ENCODE measurements at places on chromosomes 2 and 18.

DNA sequence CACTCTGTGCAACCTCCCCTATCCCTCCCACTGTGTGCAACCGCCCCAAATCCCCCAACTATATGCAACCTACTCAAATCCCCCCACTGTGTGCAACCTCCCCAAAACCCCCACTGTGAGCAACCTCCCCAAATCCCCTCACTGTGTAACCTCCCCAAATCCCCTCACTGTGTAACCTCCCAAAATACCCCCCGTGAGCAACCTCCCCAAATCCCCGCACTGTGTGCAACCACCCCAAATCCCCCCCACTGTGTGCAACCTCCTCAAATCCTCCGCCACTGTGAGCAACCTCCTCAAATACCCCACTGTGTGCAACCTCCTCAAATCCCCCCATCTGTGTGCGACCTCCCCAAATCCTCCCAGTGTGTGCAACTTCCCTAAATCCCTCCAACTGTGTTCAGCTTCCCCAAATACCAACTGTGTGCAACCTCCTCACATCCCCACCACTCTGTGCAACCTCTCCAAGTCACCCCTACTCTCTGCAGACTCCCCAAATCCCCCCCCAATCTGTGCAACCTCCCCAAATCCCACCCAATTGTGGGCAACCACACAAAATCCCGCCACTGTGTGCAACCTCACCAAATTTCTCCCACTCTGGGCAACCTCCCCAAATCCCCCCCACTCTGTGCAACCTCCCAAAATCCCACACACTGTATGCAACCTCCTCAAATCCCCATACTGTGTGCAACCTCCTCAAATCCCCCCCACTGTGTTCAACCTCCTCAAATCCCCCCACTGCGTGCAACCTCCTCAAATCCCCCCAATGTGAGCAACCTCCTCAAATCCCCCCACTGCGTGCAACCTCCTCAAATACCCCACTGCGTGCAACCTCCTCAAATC lies 114.1 kb downstream of the TPO start:
- DNase-seq, result no peak

- no peak for DNase-seq
Measured at GRCh38 chr2:188813857-188814256, 160.3 kb upstream of the COL3A1 start.

DNA sequence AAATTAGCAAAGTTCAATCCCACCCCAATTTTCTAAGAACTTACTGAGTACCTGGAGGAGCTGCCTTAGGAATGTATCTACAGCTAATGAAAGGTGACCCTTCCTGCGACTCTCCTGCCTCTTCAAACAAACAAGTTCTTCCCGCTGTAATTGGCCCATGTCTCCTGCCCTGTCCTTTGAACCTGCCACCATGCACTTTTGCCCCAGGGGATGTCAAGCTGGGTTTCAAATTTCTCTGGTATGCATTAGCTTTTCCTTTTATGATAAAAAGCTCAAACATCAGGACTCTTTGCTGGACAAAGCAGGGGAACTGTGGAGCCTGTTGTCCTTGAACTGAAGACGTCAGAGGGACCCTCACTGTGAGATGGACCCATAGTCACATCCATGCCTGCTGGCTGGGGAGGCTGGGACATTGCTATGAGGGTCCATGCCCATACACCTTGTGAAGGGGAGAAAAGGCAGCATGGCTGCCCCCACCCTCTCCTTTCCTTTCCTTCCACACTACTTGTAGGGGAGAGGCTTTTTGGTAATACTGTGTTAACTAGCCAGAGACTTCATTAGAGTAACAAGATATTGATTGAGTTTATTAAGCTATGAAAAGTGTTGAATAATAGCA lies 210.7 kb upstream of the COPS8 start:
- no peak for DNase-seq

- DNase-seq, result no peak
Measured at GRCh38 chr2:150689590-150689989, 202.1 kb upstream of the RND3 start.

All from Right ventricle myocardium inferior (tissue), 1 donor.